Sigmoid colon (tissue), 7 donors: ENCODE measurements at places on chromosomes 2 and 18. TPM values are rescaled to one million over a fixed set of nuclear protein-coding genes. Genes with fewer than 3 reads are reported as not detected.

Gene GALR1
- 0.71 TPM for total RNA-seq

Gene HDAC4
- total RNA-seq: 171 TPM

Gene CTLA4
- not detected for total RNA-seq

Gene RND3
- total RNA-seq: 171 TPM

Gene NOSTRIN
- total RNA-seq: 6.0 TPM

Gene ALLC
- total RNA-seq: not detected

Gene APCDD1
- total RNA-seq: 8.9 TPM

Gene GNLY
- not detected for total RNA-seq

Gene ACKR3
- 39.1 TPM for total RNA-seq

Gene SEPTIN10
- 178 TPM for total RNA-seq

Gene CD207
- not detected for total RNA-seq

DNA sequence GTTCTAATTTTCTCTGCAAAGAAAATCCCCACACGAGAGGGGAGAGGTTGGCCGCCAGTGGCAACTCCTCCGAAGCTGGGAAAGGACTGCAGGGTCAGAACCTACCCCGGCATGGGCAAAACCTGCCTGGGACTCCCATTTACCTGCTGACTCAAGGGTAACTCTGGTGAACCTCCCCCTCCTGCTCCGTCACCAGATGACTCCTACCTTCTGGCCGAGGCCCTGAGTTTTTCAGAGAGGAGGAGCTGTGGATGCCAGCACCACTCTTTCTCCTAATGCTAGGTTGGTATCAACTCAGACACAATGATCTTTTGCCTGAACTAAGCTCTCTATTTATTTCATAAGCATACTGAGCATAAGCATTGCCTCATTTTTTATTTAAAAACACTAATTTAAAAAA is 96.6 kb downstream of the ALPK2 start:
- DNase-seq: no peak

GRCh38 chr18:38444971-38445803 is 879.6 kb upstream of the CELF4 start:
- no peak for DNase-seq

- DNase-seq: no peak
These were observed 23.7 kb upstream of the DNAH6 start for GRCh38 chr2:84492571-84492970.

GRCh38 chr18:22164337-22165048 is 4.9 kb upstream of the GATA6 start:
- no peak for DNase-seq

DNA sequence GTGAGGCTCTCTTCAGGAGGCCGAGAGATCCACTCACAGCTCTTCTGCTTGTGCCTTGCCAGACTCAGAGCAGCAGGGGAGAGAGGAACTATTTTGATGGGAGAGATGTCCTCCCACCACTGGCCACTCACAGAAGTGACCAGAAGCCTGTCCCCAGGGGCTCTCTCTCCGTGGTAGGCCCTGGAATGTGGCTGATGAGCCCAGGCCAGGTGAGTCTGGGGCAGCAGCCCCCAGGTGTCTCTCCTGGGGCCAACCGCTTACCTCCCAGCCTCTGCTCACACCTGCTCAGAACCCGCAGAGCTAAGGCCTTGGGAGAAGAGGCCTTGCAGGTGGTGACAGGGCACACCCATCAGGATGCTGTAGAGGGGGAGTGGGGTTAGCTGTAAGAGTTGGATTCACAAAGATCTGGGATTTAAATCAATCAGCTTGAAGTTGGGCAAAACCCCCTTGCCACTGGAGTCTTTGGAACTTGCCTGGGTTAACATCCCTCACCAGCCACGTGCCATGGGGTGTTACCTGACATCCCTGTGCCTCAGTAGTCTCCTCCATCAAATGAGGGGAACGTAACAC is 29.1 kb upstream of the ASB18 start:
- no peak for DNase-seq

- DNase-seq: no peak
These were observed 14.0 kb upstream of the ST6GAL2 start for GRCh38 chr2:106899786-106900530.

GRCh38 chr2:128500138-128500800 is 181.6 kb upstream of the HS6ST1 start:
- DNase-seq: no peak

GRCh38 chr18:27363872-27364271 is 178.8 kb upstream of the CHST9 start:
- DNase-seq: no peak

DNA sequence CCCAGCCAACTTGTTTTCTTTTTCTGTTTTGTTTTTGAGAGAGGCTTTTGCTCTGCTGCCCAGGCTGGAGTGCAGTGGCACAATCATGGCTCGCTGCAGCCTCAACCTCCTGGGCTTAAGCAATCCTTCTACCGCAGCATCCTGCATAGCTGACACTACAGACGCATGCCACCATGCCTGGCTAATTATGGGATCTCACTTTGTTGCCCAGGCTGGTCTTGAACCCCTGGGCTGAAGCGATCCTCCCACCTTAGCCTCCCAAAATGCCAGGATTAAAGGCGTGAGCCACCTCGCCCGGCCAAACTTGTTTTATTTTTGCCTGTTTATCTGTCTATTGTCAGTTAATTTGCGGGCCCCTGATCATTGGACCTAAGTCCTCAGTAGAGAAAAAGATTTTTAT is 61.6 kb upstream of the MSH6 start:
- no peak for DNase-seq

- DNase-seq: no peak
These were observed 162.7 kb downstream of the PKP4 start for GRCh38 chr2:158619496-158619895.

DNA sequence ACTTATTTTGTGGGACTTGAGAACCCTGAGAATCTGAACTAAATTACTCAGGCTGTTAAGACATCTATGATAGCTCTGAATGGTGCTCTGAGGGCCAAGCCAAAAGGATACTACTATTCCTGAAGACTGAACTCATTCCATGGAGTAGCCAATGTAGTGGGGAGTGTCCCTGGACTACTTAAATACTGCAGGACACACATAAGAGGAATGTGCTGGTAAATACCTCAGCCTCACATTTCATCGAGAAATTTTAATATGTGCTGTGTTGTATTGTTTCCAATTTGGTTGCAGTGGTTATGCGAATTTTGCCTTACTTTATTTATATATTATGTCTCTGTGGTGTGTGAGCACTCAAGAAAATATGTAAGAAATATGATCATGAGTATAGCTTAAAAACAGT is 264.4 kb upstream of the FIGN start:
- DNase-seq: no peak

DNA sequence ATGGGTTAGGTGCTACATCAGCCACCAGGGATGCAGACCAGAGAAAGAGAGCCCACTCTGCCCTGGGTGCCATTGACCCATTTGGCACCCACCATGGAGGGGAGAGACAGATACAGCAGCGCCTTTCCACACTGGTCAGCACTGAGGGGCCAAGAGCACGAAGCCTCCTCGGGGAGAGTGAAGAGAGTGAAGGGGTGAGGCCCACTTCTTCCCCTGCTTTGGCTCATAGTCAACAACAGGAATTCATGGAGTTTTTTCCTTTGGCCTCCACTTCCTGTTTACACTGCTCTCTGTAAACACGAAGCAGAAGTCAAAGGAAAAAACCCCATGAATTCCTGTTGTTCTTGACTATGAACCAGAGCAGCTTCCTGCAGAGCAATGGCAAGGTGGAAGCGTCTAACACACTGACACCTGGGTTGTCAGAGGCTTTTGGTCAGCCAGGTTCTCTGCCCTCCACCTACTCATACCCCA is 80.0 kb downstream of the CCDC93 start:
- no peak for DNase-seq

- DNase-seq: no peak
These were observed 94.7 kb downstream of the EXOC6B start for GRCh38 chr2:72731116-72731515.

DNA sequence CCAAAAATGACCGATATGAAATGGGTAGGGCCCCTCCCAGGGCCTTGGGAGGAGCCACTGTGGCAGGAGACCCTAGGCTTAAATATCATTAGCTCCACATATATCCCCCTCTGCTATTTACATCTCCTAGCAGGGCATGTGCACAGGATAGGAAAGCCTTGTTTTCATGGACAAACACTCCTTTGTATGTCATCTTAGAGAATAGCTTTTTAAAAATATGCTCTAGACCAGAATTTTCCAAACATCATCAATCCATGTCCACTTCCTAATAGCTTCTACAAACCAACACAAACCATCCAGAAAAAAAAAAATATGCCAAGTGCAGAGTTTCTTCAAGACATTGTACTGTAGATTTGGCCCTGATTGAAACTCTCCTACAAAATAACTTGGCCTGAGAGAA is 10.8 kb downstream of the DAPL1 start:
- DNase-seq: no peak
